ENCODE measurements at places on chromosomes 12 and 14.

- no peak for DNase-seq
Measured at GRCh38 chr12:123474485-123475245, 16.7 kb downstream of the SNRNP35 start.

DNA sequence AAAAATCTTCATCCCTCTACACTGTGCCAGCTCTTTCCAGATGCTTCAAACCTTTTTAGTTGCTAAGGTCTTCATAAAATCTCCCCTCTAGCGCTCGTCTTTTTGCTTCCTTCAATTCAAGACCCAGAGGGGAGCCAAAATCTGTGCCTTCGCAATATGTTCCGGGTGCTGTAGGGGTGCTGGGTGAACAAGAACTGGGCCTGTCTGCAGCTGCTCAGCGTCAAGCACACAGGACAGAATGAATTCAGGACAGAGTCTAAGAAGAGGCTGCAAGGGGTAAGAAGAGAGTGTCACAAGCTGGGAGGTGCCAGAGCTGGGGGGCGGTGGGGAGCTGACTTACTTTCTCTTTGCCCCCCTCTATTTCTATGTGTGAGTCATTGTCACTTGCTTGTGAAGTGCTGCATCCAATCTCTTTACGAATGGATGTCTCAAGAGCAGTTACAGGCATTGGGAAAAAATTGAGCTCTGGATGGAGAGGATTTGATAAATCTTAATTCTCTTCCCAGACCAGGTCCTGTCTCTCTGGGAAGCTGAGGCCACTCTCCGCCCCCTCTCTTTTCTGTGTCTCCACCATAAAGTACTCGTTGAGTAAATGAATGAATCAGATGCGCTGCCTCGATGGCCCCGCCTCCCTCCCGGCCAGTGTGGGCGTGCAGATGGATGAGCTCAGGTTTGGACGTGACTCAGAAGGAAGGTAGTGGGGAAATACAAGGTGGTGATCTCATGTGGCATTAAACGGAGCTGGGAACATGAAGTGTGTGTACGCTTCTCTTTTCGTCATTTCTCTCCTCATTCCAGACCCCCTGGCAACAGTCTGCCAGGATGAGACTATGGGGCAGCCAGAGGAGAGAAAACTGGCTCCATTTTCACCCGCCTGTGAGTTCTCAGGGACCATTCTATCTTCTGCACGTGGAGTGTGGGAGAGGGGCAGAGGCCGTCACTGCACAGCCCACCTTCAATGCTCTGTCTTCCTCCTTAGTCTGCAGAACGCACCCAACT, 91.3 kb downstream of the TSPAN9 start:
- peak; percentile 86 for DNase-seq

GRCh38 chr12:58916921-58917511, 3.3 kb downstream of the LRIG3 start:
- peak; percentile 82 for DNase-seq

DNA sequence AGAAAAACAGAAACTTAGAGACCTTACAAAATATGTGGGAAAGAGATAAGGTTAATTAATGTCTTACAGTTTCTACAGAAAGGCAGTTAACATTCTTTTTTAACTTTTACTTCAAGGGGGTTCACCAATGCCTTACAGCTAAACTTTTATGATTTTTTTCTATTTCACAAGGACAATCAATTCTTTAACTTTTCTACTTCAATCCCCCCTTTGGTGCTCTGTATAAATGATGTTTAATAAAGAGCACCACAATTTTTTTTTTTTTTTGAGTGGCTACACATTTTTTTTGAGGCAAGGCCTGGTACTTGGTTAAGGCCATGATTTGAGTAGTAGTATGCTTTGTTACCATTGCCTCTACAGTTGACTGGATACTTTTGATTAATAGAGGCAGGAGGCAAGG, 279.6 kb downstream of the PRKD1 start:
- DNase-seq = peak; percentile 29

- no peak for DNase-seq
Measured at GRCh38 chr14:58555647-58556046, 82.1 kb upstream of the DACT1 start.

DNA sequence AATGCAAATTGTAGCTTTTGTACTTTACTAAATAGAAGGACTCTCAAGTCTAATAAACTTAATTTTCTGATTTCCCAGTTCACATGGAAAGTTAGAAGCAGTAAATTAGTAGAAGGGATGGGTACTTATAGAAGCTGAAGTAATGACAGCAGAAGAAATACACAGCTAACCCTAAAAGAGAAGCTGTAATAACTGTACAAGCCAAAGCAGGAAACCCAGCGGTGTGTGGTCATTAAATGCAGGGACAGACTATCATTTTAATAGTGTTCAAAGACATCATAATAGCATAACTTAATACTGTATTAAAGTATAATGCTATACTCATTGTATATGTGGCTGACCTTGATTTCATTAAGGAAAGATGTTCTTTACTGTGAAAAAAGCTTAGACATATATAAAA, 74.9 kb downstream of the PCNX1 start:
- DNase-seq = no peak

DNA sequence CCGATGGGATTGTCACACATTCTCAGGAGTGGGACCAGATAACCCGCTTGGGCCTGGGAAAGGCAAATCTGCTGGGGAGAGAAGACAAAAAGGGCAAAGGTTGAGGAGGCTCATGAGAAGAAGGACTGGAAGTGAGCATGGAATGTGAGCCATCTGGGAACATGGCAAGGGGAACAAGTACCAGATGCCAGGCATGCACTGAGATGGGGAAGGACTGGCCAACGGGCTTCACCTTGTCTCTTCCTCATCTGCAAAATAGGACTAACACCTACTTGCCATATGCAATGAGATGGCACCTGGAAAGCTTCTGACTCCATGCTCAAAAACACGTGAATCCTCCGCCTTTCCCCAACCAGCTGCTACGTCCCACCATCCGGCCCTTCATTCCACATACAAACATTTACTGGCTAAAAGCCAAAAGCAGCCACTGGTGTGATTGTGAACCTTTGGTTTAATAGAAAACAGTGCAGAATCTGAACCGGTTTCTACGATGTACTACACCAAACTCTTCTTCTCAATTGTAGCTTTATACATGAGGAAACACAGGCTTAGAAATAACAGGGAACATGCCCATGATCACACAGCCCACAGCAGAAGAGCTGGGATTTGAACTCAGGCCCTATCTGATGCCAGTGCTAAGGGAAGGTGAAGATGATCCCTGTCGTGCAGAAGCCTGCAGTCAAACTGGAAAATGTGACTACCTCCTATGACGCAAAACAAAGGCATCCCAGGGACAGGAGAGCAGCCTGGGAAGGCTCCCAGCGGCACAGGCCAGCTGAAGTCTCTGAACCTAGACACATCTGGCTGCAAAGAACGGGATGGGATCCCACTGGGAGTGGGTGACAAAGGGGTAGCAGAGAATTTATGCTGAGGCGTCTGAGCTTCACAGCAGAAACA, 112.1 kb downstream of the TTC7B start:
- DNase-seq = no peak

GRCh38 chr12:108565976-108566375, 3.6 kb downstream of the ISCU start:
- peak; percentile 94 for DNase-seq

DNA sequence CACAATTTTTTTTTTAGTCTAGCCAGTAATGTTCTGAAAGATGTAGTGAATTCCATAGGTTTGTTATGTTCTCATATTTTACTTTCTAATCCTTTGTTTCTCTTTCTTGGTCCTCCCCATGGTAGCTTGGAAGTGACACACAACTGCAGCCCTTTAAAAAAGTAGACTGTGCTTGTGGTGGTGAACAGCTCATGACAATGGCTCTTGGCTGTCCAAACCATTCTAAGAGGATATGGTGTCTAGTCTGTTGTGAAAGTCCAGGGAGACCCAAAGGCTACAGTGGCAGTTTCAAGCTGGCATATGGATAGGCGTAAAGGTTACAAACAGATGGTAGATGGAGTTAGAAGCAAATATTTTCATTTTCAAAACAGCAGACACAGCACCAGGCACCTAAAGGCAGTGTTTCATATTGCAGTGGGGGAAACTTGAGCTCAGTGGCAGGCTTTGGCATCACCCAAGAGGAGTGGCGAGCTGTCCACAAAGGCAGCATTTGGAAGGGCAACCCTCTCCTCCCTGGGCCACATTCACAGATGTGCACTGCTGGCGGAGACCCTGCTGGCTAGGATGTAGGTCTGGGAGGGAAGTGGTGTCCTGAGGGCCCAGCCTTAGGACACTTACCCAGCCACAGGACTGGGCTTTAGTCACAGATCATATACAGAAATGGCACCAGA, 102.1 kb downstream of the DYRK2 start:
- DNase-seq = no peak

GRCh38 chr12:59626382-59626781, 30.6 kb downstream of the SLC16A7 start:
- peak; percentile 13 for DNase-seq

DNA sequence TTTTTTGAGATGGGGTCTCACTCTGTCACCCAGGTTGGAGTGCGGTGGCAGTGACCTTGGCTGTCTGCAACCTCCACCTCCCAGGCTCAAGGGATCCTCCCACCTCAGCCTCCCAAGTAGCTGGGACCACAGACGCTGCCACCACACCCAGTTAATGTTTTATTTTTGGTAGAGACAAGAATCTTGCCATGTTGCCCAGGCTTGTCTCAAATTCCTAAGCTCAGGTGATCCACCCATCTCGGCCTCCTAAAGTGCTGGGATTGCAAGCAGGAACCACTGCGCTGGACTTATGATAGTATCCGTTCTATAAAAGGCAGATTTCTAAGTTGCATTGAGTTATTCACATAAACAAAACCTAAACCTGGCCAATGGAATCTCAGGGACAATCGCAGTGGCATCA, 321.1 kb upstream of the PRICKLE1 start:
- no peak for DNase-seq

GRCh38 chr12:74641694-74642093, 104.1 kb downstream of the ATXN7L3B start:
- no peak for DNase-seq

DNA sequence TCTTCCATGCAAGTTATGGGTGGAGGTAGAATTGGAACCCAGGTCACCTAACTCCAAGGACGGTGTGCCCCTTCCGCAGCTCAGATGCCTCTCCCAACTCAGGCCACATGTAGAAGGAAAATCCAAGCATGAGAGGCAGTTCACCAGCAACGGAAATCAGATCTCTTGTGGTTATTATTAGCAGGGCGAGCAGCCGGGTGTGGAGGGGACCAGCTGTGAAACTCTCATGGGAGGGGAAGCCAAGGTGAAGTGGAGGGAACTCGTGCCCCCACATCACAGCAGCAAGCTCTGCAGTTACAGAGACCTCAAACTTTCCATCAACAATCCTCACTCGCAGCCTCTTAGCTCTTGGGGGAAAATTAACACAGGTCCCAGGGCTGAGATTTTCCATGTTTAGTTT, 79.7 kb downstream of the KSR2 start:
- no peak for DNase-seq

DNA sequence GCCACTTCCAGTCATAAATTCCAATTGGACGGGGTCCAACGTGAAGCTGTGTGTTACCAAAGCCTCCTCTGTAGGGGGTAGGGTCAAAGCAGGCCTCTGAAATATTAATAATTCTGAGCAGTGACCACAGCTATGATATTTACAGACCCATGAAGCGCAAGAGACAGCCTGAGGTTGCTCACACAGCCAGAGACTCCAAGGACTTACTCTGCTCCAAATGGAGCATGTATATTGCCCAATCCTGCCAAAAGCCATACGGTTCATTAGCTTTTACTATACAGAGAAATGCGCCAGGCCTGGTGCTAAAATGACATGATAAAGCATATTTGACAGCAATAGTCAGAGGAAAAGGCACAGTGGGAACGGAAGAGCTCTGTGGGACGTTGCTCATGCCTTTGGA, 151.3 kb downstream of the PAH start:
- no peak for DNase-seq

DNA sequence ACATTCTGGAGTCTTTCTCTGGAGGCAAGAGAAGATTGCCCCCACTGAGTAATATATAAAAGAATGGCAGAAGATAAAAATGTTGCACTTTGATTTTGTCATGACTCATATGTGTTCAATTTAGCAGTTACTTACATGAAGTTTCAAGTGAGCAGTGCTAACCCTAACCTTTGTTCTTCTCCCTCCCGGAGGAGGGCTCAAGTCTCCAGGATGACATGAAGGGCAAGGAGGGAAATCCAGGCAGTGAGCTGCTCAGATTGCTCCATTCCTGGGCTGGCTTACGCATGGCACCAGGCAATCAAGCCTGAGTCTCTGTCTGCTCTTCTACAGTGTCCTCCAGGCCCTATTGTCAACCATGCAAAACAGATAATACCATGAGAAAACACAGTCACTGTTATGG, 322.3 kb downstream of the DUSP6 start:
- DNase-seq = no peak

- no peak for DNase-seq
Measured at GRCh38 chr12:81692008-81692407, 67.1 kb downstream of the PPFIA2 start.

Data from LHCN-M2 (cell line).